Hypothalamus (tissue), 51 donors: ENCODE measurements at places on chromosomes 3 and 15.

GRCh38 chr15:98330258-98330657, 318.1 kb upstream of the IGF1R start:
- no peak for DNase-seq

GRCh38 chr3:144687862-144688261, 716.2 kb downstream of the DIPK2A start:
- no peak for DNase-seq

DNA sequence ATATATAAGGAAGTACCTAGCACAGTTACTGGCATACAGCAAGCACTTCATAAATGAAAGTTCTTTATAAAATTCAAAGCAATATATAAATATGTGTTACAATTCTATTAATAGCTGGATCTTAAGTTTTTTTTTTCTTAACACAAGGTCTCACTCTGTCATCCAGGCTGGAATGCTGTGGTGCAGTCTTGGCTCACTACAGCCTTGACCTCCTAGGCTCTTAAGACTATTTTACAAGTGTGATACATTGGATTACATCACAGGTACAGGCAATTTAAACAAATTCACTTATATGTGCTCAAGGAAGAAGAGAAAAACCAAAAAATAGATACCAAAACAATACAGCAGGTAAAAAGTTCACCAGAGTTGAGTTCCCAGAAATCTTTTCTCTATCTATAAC, 60.6 kb downstream of the ZNF280D start:
- no peak for DNase-seq

GRCh38 chr3:52777959-52778805, 783 bp downstream of the ITIH1 start:
- DNase-seq, result no peak

GRCh38 chr3:81549831-81550230, 211.6 kb downstream of the GBE1 start:
- no peak for DNase-seq
